ENCODE measurements at places on chromosomes 7 and 10.

DNA sequence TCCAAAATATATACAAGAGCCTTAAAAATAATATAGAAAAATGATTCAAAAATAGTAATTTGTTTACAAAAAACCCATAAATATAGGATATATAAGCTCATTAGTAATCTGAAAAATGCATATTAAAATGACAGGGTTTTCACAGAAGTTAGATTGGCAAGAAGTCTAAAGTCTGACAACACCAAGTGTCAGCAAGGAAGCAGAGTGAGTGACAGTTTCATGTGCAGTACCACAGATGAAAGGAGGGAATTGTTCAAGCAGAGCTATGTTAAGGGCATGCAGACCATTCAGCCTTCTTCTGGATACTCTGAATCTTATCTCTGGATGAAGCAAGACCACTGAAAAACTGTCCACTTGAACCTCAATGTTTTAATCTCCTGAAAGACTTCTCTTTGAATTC, 55.9 kb downstream of the ZNF248 start:
- no peak for DNase-seq

DNA sequence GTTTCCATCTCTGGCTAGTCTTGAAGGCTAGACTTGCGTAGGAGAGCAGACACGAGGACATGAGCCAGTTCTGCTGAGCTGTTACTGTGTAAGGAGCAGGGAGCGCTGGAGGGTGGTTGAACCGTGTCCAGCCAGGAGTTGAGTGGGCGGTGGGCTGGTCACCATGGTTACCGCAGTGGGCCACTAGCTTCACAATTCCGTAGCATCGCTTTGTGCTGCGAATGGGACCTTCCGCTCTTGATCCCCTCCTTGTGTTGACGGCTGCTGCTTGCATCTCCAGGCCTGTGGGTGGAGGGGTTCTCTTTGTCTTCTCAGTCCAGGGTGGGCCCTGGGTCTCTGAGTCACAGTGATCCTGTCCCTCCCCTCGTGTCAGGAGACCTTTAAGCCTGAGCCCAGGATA, 49.4 kb upstream of the OCM start:
- no peak for DNase-seq

DNA sequence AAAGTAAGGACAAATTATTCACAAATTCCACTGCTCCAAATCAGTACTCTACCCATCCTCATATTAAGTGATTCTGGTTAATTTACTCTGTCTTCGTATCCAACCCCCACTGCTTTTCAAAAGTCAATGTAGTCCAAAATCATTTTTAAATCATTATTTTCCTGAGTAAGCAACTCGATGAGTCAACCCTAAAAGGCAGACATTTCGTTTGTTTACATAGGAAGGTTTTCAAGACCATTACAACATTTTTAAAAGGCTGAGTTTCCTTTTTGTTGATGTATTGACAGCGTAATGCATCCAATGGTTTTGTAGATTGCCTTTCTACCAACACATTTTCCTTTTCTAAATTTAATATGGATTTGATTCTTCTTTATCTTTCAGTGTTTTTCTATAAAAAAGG, 523.0 kb upstream of the ANKRD30A start:
- no peak for DNase-seq

DNA sequence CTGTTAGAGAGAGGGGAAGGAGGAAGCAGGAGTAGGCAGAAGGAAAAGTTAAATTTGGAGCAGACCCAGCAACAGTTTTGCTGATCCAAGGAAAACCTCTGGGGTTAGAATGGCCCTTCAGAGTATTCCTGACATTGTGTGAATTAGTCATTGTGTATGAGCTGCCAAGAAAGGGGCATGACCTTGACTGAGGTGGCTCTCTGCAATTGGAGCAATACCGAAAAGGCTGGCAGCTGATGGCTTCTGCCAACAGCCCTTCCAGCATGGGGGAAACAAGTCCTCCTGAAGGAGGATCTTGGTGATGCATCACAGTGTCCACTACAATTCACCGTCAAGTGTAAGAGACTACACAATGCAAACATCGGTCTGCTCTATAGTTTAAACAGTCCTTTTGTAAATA, 20.6 kb upstream of the WASL start:
- DNase-seq, result no peak

DNA sequence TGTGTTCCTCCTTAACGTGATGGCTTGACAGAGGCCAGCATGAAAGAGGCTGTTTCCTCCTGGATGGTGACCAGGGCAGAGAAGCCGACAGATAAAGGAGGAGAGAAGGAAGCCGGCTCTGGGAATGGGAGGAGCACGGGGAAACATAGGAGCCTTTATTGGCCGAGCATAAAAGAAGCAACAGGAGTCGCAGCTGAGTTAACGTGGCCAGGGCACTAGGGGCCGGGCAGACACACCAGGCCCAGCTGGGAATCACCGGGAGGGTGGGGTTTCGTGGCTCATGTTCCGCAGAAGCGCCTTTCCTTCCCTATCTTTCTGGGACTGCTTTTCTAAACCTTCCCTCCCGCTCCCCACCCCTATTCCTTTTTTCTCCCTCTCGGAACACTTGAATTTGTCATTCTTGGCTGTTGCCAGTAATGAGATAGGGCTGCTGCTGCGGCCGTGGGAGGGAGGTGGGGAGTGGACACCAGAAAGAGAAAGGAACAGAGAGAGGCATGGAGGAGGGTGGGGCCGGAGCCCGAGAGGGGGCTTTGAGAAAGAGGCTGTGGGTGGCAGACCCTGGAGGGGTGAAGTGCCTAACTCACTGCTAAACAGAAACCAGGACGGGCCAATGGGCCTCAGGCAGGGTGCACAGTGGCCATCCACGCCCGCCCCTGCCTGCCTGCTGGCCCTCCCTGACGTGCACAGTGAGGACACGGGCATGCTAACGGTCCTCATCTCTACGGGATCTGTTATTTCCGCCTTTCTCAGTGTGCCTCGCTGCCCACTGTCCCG, 65.2 kb downstream of the COL13A1 start:
- peak; percentile 20 for DNase-seq

- no peak for DNase-seq
These were observed 358.8 kb downstream of the SUGCT start for GRCh38 chr7:40493609-40494051.

- DNase-seq, result no peak
These were observed 170.8 kb downstream of the PDE1C start for GRCh38 chr7:31899356-31899927.

DNA sequence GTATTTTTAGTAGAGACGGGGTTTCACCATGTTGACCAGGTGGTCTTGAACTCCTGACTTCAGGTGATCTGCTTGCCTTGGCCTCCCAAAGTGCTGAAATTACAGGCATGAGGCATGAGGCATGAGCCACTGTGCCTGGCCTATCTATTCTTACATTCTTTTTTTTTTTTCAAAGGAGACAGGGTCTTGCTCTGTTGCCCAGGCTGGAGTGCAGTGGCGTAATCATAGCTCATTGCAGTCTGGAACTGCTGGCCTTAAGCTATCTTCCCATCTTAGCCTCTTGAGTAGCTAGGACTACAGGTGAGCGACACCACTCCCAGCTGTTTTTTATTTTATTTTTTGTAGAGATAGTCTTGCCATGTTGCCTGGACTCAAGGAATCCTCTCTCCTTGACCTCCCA, 20.5 kb downstream of the RSBN1L start:
- no peak for DNase-seq

DNA sequence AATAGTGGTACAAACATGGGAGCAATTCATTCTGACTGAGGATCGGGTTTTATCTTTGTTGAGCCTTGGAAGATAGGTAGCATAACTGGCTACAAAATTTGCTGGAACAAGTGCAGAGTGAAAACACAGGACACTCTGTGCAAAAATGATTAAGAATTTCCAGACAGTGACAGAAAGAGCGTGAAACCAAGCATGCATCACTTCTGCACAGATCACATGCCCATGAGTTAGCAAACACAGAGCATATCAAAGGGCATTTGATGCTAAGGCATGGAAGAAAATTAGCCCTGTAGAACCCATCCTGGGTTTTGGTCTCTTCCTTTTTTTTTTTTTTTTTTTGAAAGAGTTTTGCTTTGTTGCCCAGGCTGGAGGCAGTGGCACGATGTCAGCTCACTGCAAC, 28.3 kb downstream of the TECTB start:
- no peak for DNase-seq

- DNase-seq, result no peak
These were observed 39.5 kb downstream of the FAM53B start for GRCh38 chr10:124704428-124705380.

GRCh38 chr10:79249186-79250121, 97.8 kb upstream of the PPIF start:
- DNase-seq, result no peak

DNA sequence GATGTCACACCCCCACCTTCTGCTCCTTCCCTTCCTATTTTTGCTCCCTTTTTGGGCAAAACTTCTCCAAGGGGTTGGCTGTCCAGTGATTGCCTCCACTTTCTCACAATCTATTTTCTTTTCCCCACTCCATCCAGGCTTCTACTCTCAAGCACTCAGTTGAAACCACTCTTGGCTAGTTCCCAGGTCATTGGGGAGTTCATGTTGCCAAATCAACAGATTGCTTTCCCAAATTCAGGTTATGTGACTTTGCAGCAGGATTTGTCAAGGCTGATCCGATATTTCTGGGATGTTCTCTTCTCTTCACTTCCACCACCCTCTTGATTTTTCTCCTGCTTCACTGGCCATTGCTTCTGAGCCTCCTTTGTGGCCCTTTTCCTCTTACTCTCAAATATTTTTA, 258.7 kb upstream of the SLC26A5 start:
- DNase-seq, result peak; percentile 97

GRCh38 chr10:110081911-110082310, 74.1 kb downstream of the ADD3 start:
- no peak for DNase-seq

GRCh38 chr10:49752584-49752983, 9.5 kb downstream of the OGDHL start:
- DNase-seq, result no peak

GRCh38 chr10:12308736-12309375, 40.5 kb upstream of the CAMK1D start:
- DNase-seq, result no peak

- no peak for DNase-seq
These were observed 7.6 kb downstream of the TMEM184A start for GRCh38 chr7:1548438-1548831.

GRCh38 chr10:44862924-44863323, 48.2 kb upstream of the TMEM72 start:
- no peak for DNase-seq

GRCh38 chr7:112765105-112765504, 25.1 kb downstream of the TMEM168 start:
- no peak for DNase-seq

DNA sequence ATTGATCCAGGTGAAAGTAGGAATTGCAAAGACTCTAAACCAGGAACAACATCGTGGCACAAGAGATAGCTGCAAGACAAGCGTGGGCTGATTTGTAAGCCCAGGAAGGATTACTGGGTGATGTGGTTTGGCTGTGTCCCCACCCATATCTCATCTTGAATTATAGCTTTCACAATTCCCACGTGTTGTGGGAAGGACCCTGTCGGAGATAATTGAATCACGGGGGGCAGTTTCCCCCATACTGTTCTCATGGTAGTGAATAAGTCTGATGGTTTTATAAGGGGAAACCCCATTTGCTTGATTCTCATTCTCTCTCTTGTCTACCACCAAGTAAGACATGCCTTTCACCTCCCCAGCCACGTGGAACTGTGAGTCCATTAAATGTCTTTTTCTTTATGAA, 59.5 kb downstream of the ST8SIA6 start:
- no peak for DNase-seq

DNA sequence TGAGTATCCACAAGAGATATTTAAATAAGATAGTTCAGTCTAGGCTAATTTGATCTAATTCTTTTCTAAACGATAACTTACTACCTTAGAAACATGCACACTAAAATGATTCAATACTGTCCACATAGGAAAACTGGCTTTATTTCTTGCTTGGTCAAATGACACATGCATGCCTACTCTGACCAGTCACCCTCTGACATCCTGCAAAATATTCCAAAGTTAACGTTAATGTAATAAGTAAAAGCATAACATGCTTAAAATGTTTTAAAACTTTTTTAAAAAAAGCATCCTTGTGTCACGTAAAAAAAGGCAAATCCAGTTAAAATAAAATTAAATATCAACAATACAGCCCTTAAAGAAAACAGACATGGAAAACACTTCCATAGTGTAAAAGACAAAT, 70.2 kb downstream of the UBE2H start:
- no peak for DNase-seq

GRCh38 chr10:113069595-113069994, 119.5 kb downstream of the TCF7L2 start:
- DNase-seq, result no peak

DNA sequence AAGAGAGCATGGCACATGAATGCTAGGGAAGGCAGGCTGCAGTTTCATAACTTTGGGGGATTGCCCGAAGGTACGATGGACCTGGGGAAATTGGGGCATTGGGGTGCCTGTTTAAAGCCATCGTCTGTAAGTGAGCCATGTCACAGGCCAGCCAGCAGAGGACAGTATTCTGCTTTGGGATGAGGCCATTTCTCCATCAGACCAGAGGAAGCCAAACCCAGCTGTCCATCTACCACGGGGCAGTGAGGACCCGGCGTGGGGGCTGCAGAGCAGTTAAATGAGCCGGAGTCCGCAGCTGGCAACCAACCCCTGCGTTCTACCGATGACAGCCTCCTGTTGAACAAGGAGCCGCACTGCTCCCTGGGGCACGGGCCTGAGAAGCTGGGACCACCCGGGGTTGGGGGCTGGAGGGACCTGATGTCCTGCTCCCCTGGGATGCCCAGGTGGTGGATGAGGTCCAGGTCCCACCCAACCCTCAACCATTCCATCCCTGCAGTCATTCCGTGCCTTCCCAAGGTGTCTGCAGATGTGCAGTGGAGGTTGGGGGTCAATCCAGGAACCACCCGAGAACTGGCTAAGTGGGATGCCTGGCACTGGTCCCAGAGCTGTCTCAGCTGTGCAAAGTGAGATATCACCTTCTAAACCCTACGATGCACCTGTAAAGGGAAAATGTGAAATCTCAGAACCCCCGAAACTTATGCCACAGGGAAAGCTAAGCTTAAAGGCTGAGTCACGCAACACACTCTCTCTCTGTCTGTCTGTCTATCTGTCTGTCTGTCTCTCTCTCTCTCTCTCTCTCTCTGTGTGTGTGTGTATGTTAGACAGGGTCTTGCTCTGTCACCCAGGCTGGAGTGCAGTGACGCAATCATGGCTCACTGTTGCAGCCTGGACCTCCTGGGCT, 12.1 kb upstream of the RHBDD2 start:
- peak; percentile 77 for DNase-seq

Measured in cerebellar cortex (tissue), 1 donor.